ENCODE measurements at places on chromosomes 4 and X.
A peak's percentile ranks its signal among the peaks of the same experiment; 100 is the strongest.

- DNase-seq: no peak
Measured at GRCh38 chrX:4484266-4484665, 770.8 kb upstream of the PRKX start.

DNA sequence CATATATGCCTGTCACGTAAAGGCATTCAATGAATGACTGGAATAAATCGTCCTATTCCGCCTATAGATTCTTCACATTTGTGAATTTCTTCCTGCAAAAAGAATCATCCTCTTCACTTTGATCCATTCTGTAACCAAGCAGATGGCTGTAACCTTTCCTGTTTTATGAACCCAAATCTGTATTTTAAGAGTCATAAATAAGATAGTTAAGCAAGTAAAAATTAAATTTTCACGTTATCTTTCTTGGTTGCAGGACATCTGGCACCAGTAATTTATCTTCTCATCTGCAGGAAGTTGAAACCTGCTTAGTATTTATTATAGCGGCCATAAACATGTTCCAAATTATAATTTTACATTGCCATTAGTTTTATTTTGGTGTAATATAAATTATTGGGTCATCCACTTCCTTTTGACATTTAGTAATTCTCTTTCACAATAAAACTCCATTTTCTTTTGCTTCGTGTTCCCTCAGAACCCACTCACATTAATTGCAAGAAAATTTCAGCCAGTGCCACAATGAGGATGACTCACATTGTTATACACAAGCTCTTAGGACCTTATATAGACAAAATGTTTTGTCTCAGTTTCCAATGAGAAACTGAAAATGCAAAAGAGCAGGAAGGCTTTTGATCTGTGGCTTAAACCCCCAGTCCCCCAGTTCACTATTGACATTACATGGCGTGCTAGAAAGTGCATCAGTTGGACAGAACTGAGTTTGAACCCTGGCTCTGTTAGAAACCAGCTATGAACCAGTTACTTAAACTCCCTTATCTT, 51.1 kb downstream of the TMEM156 start:
- peak; percentile 2 for DNase-seq

GRCh38 chr4:140052050-140052449, 101.9 kb downstream of the MAML3 start:
- no peak for DNase-seq

GRCh38 chrX:63513825-63514568, 162.9 kb upstream of the SPIN4 start:
- DNase-seq: no peak

DNA sequence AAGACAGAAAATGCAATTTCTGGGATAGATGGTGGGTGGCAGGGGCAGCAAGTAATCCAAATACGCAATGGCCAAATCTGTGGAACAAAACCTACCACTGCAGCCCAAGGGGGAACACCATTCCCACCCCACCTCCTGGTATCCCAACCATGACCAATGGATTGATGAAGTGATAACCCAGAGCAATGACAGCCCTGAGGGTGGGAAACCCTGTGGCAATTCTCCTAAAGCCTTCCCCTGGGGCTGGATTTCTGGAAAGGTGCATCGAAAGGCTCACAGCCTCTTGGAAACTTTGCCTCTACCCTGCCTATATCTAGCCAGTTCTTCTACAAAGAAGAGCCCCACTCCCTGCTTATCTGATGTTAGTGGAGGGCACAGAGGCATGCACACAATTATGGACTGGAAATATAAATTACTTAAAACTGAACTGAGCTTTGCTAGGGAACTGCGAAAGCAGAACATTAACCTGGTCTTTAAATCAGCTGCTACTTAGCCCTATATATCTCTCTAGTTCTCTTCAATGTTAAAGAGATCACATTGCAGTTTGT, 59.9 kb upstream of the TXK start:
- no peak for DNase-seq

DNA sequence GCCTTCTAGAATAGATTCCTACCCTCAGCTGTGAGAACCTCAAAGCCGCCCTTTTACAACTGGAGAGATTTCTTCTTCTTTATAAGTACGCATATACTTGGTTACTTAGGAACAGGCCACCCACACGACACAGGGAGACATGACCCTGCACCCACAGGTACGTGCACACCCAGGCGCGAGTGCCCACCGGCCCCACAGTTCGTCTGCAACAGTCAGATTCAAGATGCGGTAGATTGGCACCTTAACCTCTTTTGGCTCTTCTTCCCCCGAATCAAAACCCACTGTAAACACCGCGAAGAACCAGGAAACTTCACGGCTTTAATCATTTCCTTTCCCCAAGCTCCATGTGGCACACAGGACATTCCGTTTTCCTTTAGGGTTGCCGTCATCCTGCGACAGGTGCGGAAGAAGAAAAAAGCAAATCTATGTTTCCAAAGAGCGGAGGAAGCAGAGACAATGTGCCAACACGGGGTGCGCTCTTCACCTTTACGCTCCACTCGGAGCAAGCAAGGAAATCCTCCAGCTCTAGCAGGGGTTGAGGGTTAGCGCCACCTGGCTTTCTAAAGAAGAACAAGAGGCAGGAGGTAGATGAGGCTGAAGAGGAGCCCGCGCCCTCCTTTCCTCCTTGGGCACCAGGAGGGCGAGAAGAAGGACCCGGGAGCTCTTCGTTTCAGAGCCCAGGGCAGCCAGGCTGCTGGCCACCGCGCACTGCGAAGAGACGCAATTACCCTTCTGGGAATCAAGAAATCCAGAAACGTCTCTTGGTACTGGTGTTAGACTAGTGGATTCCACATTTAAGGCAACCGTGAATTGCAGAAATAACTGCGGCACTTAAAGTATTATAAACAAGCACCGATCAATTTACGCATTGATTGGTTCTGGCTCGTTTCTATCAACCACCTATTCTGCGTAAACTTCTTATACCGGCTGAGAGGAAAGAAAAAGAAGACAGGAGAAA, 35.7 kb downstream of the HAND2 start:
- peak; percentile 28 for DNase-seq

DNA sequence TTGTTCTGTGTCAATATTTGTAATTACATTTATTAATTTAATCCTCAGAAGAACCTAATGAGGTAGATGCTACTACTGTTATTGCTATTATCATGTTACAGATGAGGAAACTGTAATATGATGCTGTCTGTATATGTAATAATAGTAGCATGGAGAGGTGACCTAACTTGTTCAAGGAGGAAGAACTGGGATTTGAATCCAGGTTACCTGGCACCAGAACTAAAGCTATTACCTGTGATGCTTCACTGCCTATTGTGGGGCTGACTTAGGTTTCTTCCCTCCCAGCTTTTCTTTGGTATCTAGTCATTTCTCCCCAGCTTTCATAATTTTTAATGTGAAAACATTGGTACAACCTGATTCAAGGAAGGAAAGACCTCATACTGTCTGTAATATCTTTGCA, 43.6 kb downstream of the RAPGEF2 start:
- no peak for DNase-seq

GRCh38 chr4:182206916-182207315, 36.3 kb upstream of the TENM3 start:
- no peak for DNase-seq

- no peak for DNase-seq
Measured at GRCh38 chrX:2934715-2935710, 5.9 kb upstream of the ARSD start.

DNA sequence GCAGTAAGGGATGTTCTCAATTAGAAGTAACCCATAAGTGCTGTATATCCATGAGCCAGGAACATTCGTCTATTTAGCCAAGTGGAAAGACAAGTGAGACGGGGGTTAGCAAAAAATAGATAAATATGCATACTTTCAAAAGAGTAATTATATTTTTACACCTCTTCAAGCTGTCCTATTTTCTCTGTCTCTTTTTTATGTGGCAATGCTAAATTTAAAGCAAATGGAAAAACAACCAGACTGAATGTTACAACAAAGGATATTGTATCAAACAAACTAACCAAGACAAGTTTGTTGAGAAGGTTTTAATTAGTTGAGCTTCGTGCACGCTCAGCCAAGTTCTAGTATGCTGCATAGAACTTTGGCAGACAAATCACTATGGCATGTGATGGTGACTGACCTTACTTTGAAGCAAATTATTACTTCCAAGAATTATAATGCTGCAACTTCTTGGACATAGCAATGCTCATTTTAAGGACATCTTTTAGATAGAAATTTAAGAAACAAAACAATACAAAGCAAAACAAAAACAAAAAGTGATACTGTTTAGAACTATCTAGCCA, 61.4 kb upstream of the TMEM150C start:
- no peak for DNase-seq

DNA sequence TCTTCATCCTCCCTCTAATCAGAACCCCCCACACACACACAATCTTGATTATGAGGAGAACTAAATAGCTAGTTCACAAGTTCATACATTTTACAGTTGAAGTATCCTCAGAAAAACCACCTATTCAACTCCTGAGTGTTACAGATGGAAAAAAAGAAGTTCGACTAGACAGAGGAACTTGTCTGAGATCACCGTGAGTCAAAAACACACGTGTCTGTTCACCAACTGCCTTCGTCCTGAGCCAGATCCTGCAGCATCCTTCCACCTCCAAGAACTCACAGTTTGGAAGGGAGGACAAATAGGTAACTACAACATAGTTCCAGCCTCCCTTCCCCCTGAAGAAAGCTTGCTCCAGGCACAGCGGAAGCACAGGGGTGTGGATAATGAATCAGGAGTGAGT, 19.0 kb upstream of the IRAK1 start:
- DNase-seq: no peak

GRCh38 chr4:87046121-87046551, 111.3 kb downstream of the AFF1 start:
- no peak for DNase-seq

GRCh38 chr4:179836179-179837075, 2394.2 kb upstream of the AGA start:
- DNase-seq: no peak

GRCh38 chr4:1511441-1512041, 105.3 kb upstream of the NKX1-1 start:
- DNase-seq: peak; percentile 6

DNA sequence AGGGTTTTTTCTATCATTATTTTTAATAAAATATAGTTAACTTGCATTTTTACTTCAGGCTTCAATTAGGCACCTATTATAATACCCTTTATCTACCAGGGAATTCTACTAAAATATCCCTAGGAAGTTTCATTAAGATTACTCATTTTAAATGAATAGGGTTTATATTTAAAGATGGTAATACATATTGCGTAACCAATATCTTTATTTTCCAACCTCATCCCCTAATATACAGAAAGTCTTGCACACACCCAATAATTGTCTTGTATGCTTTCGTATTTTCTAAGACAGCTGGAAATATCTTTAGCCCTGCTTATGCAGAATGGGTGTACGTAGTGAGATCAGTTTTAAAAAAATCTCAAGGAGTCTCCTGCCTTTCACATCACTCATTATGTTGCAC, 1186.8 kb downstream of the TECRL start:
- DNase-seq: no peak

GRCh38 chrX:106874075-106874474, 29.1 kb downstream of the RIPPLY1 start:
- DNase-seq: no peak

- no peak for DNase-seq
Measured at GRCh38 chr4:155694100-155694785, 27.6 kb downstream of the GUCY1A1 start.

DNA sequence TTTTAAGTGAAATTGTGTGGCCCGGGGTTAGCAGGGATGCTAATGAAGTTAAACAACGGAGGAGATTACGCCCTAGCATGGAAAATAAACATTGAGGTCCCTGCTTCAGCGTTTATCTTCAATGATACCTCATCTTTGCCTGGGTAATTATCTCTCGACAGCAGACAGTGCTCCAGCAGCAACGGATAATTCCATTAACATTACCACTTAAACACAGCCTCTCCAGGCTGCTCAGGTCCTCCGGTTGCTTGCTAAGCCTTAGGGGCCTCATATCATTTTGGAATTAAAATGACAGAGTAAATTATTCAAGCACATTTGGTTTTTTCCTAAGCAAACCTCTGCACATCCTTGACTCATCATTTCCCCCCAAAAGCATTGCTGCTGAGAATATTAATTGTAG, 281.5 kb upstream of the KLF3 start:
- DNase-seq: no peak

DNA sequence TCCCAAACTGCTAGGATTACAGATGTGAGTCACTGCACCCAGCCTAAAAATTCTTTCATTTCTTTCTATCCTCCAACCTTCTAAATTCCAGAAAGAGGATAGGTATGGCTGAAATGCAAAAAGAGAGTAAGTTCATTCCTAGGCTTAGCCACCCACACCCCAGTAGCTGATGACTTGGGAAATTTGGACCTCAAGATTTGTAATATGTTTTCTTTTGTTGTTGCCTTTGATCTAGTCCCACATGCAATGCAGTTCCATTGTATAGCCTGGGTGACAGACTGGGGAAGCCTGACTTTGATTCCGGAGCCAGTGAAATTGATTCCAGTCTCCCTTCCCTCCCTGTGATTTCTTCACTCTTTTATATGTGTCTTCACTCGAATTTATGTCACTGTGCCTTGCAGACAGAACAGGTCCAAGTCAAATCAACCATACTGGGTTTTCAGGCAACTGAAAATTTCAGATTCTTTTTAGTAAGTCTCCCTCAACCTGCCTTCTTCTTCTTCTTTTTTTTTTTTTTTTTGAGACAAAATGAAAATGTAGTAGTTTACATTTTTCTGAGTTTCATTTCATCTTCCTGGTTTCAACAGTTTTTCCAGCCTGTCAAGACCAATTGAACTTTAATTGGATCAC, 176.2 kb upstream of the RBPJ start:
- no peak for DNase-seq

- no peak for DNase-seq
Measured at GRCh38 chrX:7115557-7115956, 32.0 kb upstream of the STS start.

DNA sequence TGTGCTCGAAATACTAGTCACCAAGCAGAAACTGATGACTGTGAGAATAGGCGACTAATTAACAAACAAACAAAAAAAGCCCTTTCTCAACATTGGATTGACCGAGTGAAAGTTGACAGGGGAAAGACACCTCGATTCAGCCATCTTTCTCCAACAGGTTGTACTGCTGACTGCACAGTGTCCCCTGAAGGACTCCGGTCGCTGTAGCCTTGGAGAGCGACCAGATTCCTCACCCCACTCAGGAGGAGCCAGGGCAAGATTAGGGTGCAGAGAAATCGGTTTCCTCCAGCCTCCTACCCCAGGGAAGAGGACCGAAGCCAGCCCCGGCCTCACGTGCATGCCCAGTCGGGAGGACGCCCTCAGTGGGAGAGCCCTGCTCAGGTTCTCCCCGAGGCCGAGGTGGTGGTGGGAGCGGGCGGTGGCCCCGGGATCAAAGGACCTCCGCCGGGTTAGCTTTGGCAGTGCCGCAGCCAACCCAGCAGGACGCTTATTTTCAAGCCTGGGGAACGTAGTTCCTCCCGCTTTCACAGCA, 1.1 kb upstream of the RAP1GDS1 start:
- DNase-seq: peak; percentile 3
